ENCODE measurements at places on chromosomes 4 and X.

DNA sequence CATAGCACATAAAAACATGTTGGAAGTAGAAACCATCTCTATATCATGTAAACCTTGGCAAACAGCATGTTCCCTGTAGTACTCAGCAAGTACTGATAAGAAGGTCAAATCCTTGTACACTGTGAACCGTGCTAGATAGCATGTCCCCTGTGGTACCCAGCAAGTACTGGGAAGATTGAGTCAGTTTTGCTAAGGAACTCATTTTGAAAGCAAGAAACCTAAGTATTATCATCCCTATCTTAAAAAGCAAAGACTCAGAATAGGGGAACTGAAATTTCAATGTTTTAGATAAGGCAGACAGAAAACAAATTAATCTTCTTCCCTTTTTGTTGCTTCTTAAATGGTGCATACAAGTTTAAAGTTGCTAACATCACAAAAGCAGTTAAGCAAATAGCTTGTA, 180.2 kb downstream of the RBM46 start:
- DNase-seq: no peak

GRCh38 chr4:70927502-70928137, 25.5 kb downstream of the MOB1B start:
- no peak for DNase-seq

- no peak for DNase-seq
These were observed 830.8 kb upstream of the POU3F4 start for GRCh38 chrX:82677286-82677685.

DNA sequence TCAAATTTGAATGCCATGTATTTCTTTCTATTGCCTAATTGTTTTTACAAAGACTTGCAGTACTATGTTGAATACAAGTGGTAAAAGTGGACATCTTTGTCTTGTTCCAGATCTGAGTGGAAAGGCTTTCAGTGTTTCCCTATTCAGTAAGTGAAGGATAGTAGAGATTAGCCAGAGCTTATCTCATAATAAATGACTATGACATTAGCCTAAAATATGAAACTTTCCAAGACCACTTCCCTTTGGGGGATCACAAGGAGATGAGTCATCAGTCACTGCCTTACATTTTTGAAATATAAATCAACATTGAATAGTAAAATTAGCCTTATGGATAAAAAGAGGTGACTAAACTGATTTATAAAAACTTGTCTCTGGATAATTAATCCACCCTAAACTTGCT, 554.1 kb upstream of the MAGEB2 start:
- DNase-seq: no peak

DNA sequence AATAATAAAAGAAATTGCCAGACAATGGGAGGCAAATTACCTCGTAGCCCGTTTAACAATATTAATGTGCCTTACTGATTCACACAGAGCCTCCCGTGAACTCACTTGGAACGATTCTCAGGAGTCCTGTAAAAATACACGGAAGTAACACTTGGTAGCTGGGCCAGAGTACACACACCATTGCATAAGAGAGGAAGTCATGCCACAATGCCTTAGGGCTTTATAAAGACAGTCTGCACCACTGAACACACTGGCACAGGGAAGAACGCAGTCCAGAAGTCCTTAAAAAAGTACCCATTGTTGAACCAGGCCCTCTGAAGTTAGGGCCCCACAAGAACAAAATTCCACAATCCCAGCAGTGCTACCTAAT, 15.1 kb downstream of the SLC2A9 start:
- DNase-seq: no peak

- no peak for DNase-seq
These were observed 151.2 kb downstream of the MGST2 start for GRCh38 chr4:139816856-139817255.

DNA sequence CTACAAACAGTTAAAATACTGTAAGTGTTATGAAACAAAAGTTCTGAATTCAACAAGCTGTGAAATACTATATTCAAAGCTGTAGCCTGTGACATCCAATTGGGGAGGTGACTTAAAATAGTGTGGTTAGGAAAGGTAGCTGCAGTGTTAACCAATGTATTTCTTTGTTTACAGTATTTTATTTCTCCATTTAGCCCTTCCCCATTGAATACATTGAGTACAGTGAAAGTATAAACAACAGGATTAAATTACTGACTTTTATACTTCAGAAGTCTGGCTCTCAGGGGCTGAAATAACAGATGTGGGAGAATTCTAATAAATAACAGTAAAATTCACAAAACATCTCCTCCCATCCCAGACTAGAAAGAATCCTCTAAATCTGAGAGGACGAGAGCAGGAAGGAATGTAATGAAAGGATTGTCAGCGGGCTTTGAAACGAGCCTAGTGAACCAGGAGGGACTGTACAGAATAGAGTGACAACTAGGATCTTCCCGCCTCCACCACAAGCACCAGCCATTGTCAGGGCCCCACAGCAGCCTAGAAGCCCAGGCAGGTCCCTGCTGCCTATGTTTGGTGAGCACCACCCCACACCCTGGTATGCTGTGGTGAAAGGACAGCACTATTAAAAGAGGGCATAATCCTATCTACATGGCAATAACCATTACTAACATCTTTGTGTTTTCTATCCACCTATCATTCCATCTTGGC, 73.7 kb downstream of the SPCS3 start:
- DNase-seq: no peak

GRCh38 chr4:23333556-23333945, 556.3 kb downstream of the PPARGC1A start:
- DNase-seq: no peak

DNA sequence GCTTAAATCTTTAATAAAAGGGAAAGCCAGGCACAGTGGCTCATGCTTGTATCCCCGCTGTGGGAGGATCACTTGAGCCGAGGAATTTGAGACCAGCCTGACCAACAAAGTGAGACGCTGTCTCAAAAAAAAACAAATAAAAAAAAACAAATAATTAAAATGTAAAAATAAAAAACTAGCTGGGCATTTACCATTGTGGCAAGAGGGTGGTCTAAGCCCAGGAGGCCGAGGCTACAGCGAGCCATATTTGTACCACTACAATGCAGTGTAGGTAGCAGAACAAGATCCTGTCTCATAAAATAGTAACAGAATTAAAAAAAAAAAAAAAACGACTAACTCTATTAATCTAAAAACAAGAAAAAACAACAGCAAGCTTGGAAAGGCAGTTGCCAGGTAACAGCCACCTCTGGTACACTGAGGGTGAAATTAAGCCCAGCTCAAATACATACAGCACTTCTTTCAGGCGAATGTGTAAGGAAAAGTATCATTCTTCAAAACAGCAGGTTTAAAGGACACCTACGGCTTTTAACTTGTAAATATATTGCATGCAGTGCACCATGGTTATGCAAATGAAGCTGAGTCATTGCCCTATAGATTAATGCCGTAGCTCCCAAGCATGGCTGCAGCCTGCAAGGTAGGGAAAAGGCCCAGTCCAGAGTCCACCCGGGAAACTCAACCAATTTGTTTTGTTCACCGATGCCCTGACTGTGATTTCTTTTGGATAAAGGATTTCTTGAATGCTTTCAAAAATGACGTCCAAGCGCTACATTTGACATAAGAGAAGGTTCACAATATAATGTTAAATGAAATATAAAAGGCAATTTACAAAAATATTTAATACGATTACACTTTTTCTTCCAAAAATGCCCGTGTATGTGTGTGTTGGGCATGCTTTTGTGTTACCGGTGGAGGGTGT, 14.5 kb upstream of the TXLNG start:
- no peak for DNase-seq

- DNase-seq: no peak
These were observed 1.0 kb upstream of the PLA2G12A start for GRCh38 chr4:109730619-109731545.

DNA sequence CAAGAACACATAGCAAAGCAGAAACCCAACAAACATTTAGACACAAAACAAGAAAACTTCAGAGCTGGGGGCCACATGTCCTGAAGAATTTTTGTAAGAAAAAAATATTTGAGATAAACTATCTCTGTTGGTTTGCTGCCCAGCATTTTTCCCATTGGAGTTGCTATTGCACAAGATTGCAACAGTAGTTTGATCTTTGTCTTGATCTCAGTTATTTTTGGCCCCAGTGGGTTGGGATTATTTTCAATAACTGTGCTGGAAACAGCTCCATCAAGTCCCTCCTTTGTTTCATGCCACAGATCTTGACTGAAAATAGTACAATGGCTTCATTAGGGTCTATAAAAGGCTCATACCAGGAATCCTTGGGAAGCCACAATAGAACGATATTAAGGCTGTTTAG, 103.8 kb upstream of the RAI2 start:
- no peak for DNase-seq

DNA sequence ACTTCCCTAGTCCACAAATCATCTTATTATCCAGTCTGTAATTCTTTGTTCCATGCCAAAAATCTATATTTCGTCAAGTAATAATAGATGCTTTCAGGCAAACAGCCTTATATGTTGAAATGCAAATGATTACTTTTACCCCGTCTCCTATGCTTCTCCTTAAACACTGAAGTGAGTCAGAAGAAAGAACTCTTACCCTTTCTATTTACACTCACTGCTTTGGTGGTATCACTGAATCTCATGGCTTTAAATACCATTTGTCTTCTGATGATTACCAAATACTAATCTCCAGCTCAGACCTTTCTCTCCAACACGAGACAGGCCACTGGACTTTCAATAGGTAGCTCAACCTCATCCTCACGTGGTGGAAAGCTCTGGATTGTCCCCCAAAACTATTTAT, 558.1 kb downstream of the IL1RAPL1 start:
- DNase-seq: no peak

- no peak for DNase-seq
These were observed 8.3 kb downstream of the RPS4X start for GRCh38 chrX:72268597-72269365.

- DNase-seq: no peak
These were observed 34.0 kb upstream of the GNPDA2 start for GRCh38 chr4:44760142-44760898.

DNA sequence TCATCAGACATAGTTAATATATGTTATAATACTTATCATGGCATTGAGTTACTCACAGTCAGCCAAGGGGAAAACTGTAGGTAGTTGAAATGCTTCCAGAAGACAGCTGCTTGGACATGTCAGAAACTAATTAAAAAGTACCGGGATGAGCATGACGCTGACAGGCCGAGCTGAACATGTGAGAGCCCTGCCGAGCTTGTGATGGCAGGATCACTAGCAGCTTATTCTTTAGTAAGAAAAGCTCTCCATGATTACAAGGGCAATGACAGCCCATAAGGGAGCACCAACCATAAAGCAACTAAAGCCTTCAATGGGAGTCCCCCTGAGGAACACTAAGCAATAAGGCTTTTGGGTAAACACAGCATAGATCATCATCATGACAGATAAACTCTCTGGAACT, 435.6 kb downstream of the TLL1 start:
- no peak for DNase-seq

- no peak for DNase-seq
These were observed 96.1 kb downstream of the PHKA2 start for GRCh38 chrX:18887825-18888212.

DNA sequence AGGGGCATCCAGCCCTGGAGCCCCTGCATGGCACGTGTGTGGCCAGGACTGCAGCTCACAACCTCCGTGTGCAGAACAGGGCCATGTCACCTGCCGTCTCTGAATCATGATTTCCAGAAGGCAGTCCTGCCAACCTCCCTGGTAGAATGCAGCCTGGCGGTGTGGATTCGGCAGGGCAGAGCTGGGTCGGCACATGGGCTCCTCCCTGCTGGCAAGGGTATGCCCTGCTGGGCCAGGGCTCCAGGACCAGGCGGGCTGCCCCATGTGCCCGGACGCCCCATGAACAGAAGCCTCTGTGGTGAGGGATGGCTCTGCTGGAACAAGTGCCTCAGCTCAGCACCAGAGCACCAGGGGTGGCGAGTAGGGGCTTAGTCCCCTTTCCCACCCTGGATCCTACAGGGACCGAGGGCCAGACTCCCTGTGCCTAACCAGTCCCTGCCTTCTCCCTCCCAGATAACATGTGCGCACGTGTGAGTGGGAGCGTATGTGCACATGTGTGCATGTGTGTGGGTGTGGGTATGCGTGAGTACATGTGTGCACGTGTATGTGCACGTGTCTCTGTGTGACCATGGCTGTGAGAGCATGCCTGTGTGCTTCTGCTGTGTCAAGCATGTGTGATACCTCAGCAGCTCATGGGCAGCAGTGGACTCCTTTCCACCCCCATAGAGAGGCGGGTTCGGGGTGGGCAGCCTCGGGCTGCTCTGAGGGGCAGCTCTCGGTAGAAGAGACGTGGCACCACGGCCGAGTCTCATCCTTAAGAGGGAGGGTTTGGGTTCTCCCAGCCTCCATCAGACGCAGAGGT, 10.3 kb upstream of the MXD4 start:
- DNase-seq: no peak

GRCh38 chr4:124478470-124478869, 234.1 kb downstream of the ANKRD50 start:
- no peak for DNase-seq

- no peak for DNase-seq
These were observed 254.3 kb upstream of the AGA start for GRCh38 chr4:177696438-177696966.
